ENCODE measurements at places on chromosomes 16 and 17.

DNA sequence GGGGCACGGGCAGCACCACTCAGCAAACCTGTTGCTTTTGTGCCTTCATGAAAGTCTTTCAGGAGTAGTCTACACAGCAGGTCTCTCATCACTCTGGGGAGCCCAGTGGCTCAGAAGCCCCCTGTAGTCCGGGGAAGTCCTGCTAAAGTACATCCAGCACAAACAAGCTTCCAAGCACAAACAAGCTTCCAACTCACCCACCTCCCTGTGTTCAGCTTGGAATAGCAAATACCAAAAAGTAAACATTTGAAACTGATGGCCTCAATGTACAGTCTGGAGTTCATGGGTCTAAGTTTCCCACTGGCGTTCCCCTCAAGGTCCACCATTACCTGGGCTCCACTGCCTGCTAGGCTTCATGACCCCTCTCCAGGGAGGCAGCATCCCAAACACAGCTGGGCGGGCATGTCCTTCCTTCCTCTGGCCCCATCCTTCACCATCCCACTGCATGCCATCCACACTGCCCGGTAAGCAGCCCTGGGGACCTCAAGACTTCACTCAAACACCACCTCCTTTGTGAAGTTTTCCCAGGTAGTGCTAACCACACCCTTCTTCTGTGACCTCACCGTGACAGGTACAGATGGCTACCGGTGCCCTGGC is 62.8 kb upstream of the SIAH1 start:
- DNase-seq, result no peak

DNA sequence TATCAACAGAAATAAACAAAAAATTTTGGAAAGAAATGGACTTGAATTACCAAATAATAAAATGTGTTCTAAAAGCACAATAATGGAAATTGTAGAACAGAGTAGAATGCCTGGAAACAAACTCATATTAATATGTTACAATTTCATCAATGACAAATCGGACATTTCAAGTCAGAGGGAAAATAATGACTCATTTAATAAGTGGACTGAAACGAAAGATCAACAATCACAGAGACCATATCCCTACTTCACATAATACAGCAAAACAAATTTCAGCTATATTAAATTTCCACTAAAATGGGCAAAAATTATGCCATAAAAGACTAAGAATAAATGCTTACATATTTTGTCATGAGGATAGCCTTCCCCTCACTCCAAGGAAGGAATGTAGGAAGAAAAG is 25.7 kb downstream of the CDYL2 start:
- DNase-seq, result no peak

- DNase-seq, result no peak
Observed at GRCh38 chr16:58485184-58485887, 14.6 kb upstream of the NDRG4 start.

DNA sequence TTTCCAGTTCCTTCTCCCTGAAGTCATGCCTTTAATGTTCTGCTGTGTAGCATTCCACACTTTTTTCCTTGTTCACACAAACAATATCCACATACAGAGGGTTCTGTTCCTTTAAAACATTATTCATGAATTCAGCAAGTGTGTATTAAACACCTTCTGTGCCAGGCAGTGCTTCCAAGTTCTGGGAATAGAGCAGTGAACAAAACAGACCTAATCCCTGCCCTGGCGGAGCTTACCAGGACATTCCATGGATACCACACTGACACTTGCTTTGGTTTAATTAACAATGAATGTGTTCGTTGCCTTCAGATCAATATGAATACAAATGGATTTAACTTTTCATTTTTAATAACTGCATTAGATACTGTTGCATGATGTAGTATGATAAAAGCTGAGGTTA is 57.9 kb upstream of the CLEC19A start:
- DNase-seq, result no peak

GRCh38 chr17:2064520-2064971 is 9.6 kb downstream of the HIC1 start:
- no peak for DNase-seq

GRCh38 chr17:6787081-6787693 is 11.2 kb downstream of the FBXO39 start:
- no peak for DNase-seq

DNA sequence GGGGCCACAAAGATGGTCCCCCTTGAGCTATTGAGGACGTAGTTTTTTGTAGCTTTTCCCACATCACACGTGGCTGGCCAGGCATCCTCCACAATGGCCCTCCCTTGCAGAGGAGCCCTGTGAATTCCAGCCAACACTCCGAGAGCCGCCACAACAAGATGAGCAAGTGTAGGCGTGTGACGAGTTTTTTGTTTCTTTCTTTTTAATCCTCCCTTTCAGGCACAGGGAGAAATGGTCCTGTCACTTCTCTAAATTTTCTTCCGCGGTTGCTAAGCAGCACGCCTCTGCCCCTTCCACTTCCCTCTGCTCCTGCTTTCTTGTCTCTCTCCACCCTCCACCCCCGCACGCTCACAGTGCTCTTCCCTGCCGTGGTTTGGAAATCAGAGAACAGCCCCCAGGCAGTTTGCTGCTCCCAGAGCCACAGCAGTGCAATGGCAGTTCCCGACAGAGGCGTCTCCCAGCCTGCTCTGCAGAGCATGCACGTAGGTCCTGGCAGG is 68.0 kb upstream of the MRTFB start:
- DNase-seq, result no peak

DNA sequence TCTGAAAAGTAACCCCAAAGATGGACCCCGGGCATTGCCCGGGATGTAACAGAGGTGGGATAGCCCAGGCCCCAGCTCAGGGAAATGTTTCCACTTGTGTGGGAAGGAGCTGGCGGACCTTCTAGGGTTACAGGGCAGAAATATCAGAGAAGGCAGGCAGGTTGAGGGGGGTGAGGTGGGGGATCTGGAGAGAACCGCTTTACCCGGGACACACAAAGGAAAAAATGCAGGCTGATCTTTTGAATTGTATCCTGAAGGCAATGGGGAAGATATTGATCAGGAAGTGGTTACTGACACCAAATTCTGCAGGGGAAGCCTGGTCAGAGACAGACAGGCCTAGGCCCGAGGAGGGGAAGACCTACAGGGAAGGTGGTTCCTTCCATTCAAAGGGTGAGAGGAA is 3.5 kb downstream of the SLC47A1 start:
- DNase-seq, result no peak
